ENCODE measurements at places on chromosomes 12 and 14.

DNA sequence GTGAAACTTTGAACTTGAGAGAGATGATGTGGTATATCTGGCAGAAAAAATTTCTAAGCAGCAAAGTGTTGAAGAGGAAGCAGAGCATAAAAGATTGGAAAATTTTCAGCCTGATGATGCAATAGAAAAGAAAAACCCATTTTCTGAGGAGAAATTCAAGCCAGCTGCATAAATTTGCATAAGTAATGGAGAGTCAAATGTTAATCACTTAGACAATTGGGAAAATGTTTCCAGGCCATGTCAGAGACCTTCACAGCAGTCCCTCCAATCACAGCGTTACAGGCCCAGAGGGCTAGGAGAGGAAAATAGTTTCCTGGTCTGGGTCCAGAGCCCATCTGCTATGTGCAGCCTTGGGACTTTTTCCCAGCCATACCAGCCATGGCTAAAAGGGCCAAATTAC is 469.0 kb upstream of the FOXG1 start:
- DNase-seq: no peak

GRCh38 chr12:26874501-26875296 is 41.7 kb upstream of the ITPR2 start:
- no peak for DNase-seq

- no peak for DNase-seq
Measured at GRCh38 chr12:23760495-23760894, 189.0 kb downstream of the SOX5 start.

GRCh38 chr12:122880155-122880667 is 15.7 kb downstream of the VPS37B start:
- DNase-seq: no peak

DNA sequence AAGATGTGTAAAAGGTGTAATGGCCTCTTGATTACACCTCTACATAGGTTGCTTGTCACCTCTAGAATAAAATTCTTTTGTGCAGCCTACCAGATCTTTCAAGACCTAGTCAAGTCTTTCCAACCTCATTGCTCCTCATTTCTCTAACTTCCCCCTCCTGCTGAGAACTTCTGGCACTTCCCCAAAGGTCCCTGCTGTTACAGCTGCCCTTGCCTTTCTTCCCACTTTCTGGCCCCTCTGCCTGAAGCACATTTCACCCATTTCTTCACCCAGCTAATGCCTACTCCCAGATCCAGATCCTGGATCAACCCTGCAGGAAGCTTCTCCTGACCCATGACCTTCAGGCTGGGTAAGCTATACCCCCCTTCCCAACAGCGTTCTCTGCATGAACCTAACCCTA is 1.5 kb downstream of the TSHR start:
- DNase-seq: no peak

GRCh38 chr14:69695322-69696203 is 71.4 kb upstream of the SRSF5 start:
- no peak for DNase-seq

GRCh38 chr12:82524641-82525040 is 162.1 kb upstream of the TMTC2 start:
- DNase-seq: no peak

DNA sequence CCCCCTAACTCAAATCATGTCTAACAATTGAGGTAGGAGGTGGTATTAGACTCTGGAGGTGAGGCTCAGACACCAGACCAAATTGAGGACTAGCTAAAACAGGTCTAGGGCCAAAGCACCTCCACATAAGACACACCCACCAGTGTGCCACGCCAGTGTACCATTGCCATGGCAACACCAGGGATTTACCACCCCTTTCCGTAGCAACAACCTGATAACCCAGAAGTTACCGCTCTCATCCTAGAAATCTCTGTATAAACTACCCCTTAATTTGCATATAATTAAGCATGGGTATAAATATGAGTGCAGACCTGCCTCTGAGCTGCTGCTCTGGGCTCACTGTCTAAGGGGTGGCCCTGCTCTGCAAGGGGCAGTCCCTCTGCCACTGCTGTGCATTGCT is 57.4 kb upstream of the PPP2R5C start:
- no peak for DNase-seq

DNA sequence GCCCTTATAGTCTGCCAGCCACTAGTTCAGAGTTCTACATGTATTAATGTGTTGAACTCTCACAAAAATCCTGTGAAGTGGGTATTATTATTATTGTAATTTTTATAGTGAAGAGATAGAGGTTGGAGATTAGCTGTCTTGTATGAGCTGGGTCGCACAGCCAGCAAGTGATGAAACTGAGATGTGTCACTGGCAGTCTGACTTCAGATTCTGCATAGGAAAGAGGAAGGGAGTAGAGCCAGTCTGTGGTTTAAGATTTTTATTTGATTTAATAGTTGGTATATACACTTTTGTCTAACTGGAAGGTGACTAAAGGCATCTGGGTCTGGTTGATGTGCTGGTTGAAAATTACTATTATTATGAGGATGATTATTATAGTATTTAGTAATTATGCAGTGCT is 5.8 kb upstream of the FRS2 start:
- DNase-seq: no peak

DNA sequence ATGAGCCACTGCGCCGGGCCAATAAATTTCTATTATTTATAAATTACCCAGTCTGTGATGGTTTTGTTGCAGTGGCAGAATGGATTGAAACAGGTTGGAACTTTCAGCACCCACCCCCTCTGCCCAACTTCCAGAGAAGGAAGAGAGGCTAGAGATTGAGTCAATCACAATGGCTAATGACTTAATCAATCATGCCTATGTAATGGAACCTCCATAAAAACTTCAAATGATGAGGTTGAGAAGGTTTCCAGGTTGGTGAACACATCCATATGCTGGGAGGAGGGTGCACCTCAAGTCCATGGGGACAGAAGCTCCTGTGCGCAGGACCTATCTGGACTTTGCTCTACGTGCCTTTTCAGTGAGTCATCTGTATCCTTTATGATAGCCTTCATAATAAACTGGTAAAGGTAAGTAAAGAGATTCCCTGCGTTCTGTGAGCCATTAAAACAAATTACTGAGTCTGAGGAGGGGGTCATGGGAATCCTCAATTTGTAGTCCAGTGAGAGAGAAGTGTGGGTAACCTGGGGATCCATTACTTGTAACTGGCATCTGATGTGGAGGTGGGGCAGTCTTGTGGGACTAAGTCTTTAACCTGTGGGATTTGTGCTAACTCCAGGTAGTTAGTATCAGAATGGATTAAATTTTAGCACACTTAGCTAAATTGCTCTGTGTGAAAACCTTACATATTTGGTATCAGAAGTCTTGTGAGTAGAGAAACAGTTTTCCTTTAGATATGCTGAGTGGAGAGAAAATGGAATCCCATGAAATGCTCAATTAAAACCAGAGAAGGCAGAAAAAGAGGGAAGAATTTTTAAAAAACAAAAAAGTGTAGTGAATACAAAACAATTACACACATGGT is 11.7 kb upstream of the NGDN start:
- DNase-seq: no peak

DNA sequence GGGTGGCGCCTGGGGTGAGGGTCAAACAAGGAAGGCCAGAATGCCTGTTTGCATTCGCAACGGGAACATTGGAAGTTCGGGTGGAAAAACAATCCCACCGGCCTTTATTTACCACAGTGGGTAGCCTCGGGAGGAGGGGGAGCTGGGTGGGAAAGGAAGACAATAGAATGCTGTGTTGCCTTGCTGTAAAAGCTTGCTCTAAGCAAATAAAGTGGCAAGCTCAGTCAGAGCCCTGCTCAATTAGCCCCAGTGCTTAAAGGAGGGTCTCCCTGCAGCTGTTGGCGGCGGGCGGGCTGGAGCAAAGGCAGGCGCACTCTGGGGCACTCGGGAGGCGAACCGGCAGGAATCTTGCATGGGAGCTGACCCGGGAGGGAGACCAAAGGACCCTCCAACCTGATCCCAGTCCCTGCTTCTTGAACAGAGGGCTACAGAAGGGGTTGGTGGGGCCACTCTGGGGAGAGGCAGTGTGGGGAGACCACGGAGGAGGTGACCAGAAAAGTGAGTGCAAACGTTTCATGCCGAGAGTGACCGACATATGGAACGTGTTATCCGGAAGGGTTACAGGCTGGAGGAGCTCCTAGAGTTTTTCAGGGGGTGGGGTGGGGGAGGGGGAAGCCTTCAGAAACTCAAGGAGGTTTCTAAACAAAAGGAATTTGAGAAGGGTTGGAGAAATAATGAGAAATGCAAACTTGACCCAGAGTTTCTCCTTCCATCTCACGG is 48.5 kb downstream of the NTF3 start:
- no peak for DNase-seq

GRCh38 chr12:17296882-17297281 is 690.9 kb upstream of the LMO3 start:
- no peak for DNase-seq

All from activated CD4-positive, alpha-beta T cell treated with anti-CD3 and anti-CD28 coated beads, Interleukin-2, amount 50 U/mL, for 4 hours (primary cell).